ENCODE measurements at places on chromosomes 16 and 17. TPM values are rescaled to one million over a fixed set of nuclear protein-coding genes. Genes with fewer than 3 reads are reported as not detected.

The KRT17 gene
- total RNA-seq = 2,552 TPM

The CLEC3A gene
- not detected for total RNA-seq

The SDR42E2 gene
- not detected for total RNA-seq

The VMO1 gene
- 5.2 TPM for total RNA-seq
